Left cardiac atrium (tissue), 4 donors: ENCODE measurements at places on chromosomes 4 and X.

DNA sequence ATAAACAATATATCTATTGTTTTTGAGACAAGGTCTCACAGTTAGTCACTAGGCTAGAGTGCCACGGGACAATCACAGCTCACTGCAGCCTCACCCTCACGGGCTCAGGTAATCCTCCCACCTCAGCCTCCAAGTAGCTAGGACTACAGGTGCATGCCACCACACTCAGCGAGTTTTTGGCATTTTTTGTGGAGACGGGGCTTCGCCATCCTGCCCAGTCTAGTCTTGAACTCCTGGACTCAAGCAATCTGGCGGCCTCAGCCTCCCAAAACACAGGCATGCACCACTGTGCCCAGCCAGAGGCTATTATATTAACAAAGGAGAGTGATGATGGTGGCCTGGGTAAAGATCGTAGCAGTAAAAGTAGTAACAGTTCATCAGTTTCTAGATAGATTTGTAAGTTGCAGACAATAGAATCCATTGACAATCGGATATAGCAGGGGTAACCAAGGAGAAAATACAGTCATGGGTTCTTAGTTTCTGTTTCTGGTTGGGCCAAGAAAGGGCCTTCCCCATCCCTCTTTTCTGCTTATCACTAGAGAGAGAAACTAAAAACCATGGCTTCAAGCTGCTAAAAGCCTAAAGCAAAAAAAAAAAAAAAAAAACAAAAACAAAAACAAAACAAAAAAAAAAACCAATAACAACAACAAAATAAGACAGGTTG, 60.6 kb downstream of the ANXA10 start:
- DNase-seq: no peak

DNA sequence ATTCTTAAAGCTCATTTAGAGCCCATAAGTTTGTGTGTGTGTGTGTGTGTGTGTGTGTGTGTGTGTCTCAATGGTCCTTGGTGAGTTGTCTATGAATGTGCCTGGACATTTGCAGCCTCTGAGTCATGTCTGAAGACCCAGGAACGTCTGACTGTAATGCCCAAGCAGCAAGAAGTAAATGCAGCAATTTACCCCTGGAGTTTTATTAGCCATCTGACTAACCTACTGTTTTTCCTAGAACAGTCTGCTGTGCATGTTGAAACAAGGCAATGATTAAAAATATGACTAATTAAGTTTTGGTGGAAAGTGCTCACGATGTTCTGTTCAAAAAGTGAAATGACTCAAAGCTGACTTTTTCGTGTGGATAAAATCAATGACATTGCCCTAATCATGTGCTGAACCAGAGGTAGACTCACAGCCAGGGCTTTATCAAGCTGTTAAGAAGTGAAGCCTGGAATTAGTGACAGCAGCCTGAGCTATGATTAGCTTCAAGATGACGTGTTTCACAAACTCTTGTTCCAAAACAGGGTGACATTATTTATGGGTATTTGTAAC, 201.6 kb downstream of the CPE start:
- peak; percentile 26 for DNase-seq

GRCh38 chr4:127410201-127410600, 222.6 kb upstream of the INTU start:
- peak; percentile 75 for DNase-seq

- no peak for DNase-seq
These were observed 63.6 kb downstream of the REPS2 start for GRCh38 chrX:17009856-17010625.

DNA sequence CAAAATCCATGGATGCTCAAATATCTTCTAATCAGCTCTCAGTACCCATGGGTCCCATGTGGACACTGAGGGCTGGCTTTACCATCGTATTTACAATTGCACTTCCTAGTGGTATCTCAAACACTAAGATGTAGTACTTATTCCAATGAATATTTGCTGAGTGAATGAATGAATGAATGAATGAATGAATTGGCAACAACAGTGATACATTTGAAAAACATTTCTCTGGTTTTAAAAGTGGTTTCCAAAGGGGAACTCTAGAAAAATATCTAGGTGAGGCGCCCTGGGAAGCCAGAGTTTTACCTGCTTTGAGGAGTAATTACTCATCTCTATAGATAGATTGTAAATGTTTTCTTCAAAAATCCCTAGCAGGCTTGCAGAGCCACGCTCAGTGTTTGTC, 76.6 kb downstream of the CYTL1 start:
- DNase-seq: no peak

DNA sequence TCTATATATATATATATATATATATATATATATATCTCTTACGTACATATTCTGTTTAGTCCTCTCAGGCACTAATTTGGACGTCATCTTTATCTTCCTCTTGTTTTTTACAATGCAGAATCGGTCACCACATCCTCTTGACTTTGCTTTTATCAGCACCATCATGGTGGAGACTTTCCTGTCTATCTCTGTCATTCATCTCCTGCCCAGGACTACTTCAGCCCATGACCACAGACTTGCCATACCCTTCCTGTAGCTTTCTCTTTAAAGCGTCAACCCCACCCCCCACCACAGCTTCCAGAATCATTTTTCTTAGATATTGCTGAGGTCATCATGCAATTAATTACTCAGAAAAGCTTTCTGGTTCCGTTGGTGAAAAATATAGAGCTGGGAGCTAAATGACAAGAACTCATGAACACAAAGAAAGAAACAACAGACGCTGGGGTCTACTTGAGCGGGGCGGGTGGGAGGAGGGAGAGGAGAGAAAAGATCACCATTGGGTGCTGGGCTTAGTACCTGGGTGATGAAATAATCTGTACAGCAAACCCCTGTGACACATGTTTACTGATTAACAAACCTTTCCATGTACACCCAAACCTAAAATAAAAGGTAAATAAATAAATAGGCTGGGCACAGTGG, 30.5 kb upstream of the PRKX start:
- DNase-seq: no peak

GRCh38 chr4:147057611-147058190, 112.0 kb upstream of the TTC29 start:
- DNase-seq: no peak

- no peak for DNase-seq
These were observed 2.8 kb upstream of the NKX1-1 start for GRCh38 chr4:1409079-1409478.

- DNase-seq: no peak
These were observed 117.6 kb downstream of the STK32B start for GRCh38 chr4:5168891-5169290.
